Uterus (tissue), 4 donors: ENCODE measurements at places on chromosomes 5 and 9. TPM values are rescaled to one million over a fixed set of nuclear protein-coding genes. Genes with fewer than 3 reads are reported as not detected.

ADAMTS12 gene
- total RNA-seq, result 37.5 TPM

SPRY4 gene
- 13.8 TPM for total RNA-seq

DNA sequence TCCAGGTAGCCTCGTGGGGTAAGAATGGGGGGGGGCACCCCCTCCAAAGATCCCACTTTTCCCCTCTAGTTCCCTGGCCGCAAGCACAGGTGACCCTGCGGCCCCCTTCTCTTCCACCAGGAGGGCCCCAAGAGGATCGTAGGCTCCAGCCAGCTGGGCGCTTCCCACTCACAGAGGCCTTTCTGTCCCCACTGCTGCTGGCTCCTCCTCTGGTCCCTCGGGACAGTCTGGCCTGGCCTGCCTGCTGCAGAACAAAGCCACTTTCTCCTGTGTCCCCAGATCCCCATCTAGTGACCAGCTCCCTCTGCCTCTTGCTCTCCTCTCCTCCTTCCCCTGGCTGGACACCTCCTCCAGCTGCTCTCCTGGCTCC is 534 bp upstream of the SAPCD2 start:
- peak overlapping the region; percentile 7 for H3K4me3 ChIP-seq
- H3K4me1 ChIP-seq, result no peaks in the 10 kb centered on the region
- H3K27ac ChIP-seq, result no peak overlapping the region
- no peaks in the 10 kb centered on the region for H3K36me3 ChIP-seq
- H3K27me3 ChIP-seq, result peaks cover 10% of the 10 kb centered on the region

- H3K36me3 ChIP-seq, result no peaks in the 10 kb centered on the region
- H3K27ac ChIP-seq, result no peak overlapping the region
- no peaks in the 10 kb centered on the region for H3K27me3 ChIP-seq
- H3K4me1 ChIP-seq, result no peaks in the 10 kb centered on the region
- no peak overlapping the region for H3K4me3 ChIP-seq
Measured at GRCh38 chr9:128254855-128255759, 20.7 kb downstream of the GOLGA2 start.

GRCh38 chr5:139658501-139658927 is 10.4 kb downstream of the CXXC5 start:
- DNase-seq, result no peak
- no peaks in the 10 kb centered on the region for H3K36me3 ChIP-seq
- peaks cover 4% of the 10 kb centered on the region for H3K4me1 ChIP-seq
- H3K27ac ChIP-seq, result peak overlapping the region; percentile 79
- no peak overlapping the region for H3K4me3 ChIP-seq
- no peaks in the 10 kb centered on the region for H3K27me3 ChIP-seq

- no peaks in the 10 kb centered on the region for H3K4me1 ChIP-seq
- H3K4me3 ChIP-seq, result no peak overlapping the region
- H3K36me3 ChIP-seq, result no peaks in the 10 kb centered on the region
- no peak overlapping the region for H3K27ac ChIP-seq
Measured at GRCh38 chr9:12394105-12394504, 299.1 kb upstream of the TYRP1 start.

GRCh38 chr5:111673891-111674626 is 82.9 kb downstream of the NREP start:
- H3K36me3 ChIP-seq, result no peaks in the 10 kb centered on the region
- no peak overlapping the region for H3K4me3 ChIP-seq
- H3K27me3 ChIP-seq, result no peaks in the 10 kb centered on the region
- DNase-seq, result no peak
- H3K4me1 ChIP-seq, result no peaks in the 10 kb centered on the region

DNA sequence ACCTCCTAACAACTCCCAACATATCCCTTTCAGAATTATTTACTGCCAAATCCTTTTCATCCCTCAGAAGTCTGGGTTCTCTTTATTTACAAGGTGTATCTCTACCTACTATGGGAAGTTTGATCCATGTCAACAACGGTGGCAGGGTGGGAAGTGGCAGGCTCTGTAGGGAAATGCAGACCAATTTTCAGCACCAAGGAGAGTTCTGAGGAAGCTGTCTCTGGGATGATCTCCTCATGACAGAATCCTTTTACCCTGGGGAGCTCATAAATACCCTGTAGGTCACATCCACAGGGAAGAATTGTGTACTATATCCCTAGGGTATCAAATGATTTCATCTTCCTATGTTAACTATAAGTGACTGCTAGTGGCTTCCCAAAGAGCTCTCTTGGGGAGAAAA is 107.8 kb upstream of the NEK6 start:
- H3K4me3 ChIP-seq, result no peak overlapping the region
- no peaks in the 10 kb centered on the region for H3K4me1 ChIP-seq
- H3K27ac ChIP-seq, result no peak overlapping the region
- H3K36me3 ChIP-seq, result no peaks in the 10 kb centered on the region
- no peak for DNase-seq
